ENCODE measurements at places on chromosomes 2 and 18. TPM values are rescaled to one million over a fixed set of nuclear protein-coding genes. Genes with fewer than 3 reads are reported as not detected.

The TMEM198 gene
- total RNA-seq: 0.54 TPM

The FOSL2 gene
- total RNA-seq: 49.5 TPM

The AMMECR1L gene
- total RNA-seq: 20.7 TPM

The NEU4 gene
- 0.18 TPM for total RNA-seq

The KATNAL2 gene
- 0.75 TPM for total RNA-seq

The KCNJ13 gene
- total RNA-seq: not detected

The VWA3B gene
- not detected for total RNA-seq

The TNFRSF11A gene
- total RNA-seq: 6.3 TPM

The SCG2 gene
- 1.1 TPM for total RNA-seq

The CRACDL gene
- total RNA-seq: 0.54 TPM

The CWC22 gene
- 14.4 TPM for total RNA-seq

The CD302 gene
- 2.8 TPM for total RNA-seq

The TUBA3E gene
- not detected for total RNA-seq

The MROH2A gene
- total RNA-seq: 0.32 TPM

The TLX2 gene
- 0.30 TPM for total RNA-seq

The SLC4A3 gene
- total RNA-seq: 2.9 TPM

The TMEM247 gene
- not detected for total RNA-seq

The NDUFS1 gene
- 60.0 TPM for total RNA-seq

The L3MBTL4 gene
- total RNA-seq: not detected

The COL6A3 gene
- 0.09 TPM for total RNA-seq

The CERKL gene
- 0.30 TPM for total RNA-seq

The UGT1A4 gene
- not detected for total RNA-seq

All from A549 treated with DMSO at 1 μM for 4 hours (cell line).